A172 (cell line): ENCODE measurements at places on chromosomes 2 and 18. TPM values are rescaled to one million over a fixed set of nuclear protein-coding genes. Genes with fewer than 3 reads are reported as not detected.
A peak's percentile ranks its signal among the peaks of the same experiment; 100 is the strongest.

- no peak for DNase-seq
Measured at GRCh38 chr2:35821675-35822074, 533.9 kb upstream of the CRIM1 start.

COL6A3 gene
- total RNA-seq = 2.5 and 4.8 TPM in 2 replicates

GRCh38 chr18:75530118-75530517, 102.6 kb upstream of the SMIM21 start:
- no peak for DNase-seq

KIF1A gene
- total RNA-seq = 4.1 and 6.4 TPM in 2 replicates

GKN2 gene
- total RNA-seq = 0.24 and 1.9 TPM in 2 replicates

DNA sequence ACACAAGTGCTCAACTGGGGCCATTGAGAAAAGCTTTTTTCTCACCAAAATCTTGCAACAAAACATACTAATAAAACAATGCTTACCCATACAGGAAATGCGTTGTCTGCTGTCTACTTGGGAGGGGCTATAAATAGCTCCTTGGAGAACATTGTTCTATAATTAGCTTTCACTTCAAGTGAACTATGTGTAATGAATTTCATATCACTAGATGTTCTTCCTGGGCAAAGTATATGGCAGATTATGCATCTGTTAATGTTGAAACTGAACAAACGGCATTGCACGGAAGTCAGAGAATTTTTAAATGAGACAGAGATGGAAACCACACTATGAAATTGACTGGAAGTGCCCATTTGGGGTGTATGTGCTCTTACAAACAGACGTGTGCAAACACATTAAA, 6.4 kb upstream of the NPAS2 start:
- peak; percentile 56 for DNase-seq

UGT1A8 gene
- total RNA-seq = not detected in 2 replicates

DNA sequence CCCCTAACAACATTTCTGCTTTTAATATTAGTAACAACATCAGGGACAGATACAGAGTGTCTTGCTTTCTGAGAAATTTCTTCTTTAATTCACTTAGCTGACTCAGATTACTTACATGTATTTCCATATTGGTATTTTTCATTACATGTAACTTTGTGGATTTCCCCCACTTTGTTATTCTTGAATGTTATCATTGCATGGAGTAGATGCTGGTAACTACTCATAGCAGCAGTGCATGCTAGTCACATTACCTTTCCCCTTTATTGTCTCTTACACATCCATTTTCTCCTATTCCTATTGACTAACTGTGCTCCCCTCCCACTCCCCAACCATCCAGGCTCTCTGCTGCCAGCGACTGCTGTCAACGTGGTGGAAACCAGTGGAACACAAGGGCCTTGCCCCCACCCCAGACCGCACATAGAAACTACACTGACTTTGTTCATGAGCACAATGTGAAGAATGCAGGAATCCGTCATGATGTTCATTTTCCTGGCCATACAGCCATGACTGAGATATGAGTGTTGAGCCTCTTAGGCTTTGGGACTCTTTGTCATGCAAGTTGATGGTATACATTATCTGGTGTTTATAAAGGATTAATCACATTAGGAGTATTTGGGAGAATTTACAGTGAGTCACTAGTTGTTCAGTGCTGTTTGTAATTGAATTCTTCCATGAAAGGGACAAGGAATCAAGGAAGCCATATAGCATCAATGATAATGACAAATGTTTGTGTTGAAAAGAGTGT, 91.0 kb downstream of the EPB41L5 start:
- DNase-seq = no peak

- DNase-seq = no peak
Measured at GRCh38 chr2:61726456-61727209, 127.2 kb downstream of the FAM161A start.

GRCh38 chr18:58429442-58429841, 199.4 kb downstream of the ALPK2 start:
- no peak for DNase-seq

C1QL2 gene
- not detected in 2 replicates for total RNA-seq

- no peak for DNase-seq
Measured at GRCh38 chr2:238906936-238907716, 59.2 kb downstream of the TWIST2 start.

DNA sequence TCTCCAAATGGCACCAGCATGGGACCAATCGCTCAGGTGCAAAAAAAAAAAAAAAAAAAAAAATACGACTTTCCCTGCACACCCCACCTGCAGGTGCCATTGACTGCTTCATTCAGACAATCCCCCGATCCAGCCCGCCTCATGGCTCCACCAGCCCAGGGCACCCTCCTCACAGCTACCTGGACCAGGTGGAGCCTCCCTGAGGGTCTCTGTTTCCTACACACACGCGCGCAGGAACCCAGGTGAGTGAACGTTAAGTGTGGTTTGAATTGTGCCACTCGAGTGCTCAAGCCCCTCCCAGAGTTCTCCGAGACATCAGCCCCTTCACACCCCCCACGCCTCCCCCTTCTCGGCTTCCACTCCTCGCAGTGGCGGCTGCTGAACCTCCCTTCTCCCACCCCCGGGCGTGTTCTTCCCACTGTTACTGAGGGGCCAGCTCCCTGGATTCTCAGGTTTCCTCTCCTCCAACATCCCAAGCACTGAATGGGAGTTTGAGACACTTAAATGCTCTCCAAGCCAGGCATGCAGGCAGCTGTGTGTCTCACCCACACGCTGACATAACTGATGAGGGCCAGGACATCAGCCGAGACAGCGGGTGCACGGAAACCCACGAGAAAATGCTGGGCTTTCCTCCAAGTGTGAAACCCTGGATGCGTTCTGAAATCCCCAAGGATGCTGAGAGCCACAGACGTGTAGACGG, 88.8 kb upstream of the SNTG2 start:
- no peak for DNase-seq

CTDSP1 gene
- 44.9 and 65.3 TPM in 2 replicates for total RNA-seq

AP1S3 gene
- 8.9 and 27.7 TPM in 2 replicates for total RNA-seq

DNA sequence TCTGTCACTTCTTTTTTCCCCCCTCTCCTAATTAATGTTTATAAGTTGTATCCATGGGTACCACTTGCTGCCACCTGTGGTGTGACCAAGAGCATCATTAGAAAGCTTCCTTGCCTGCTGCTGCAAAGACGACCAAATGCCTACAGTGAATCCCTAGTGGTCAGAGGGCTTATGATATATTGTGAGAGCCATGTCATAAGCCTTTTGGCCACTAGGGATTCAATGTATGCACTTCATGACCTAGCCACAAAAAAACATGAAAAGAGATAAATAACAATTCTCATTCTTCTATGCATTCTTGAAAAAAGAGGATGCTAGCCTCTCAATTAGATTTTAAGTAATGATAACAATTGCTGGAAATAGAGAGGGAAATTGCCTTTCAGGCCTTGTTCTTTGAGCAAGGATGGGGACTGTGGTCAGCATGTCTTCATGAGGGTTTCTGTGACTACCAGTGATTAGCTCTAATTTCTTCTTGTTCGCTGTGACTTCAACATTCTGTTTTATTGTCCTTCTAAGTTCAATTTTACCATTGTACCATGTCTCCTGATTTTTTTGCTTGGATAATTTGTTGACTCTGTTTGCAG, 435.3 kb downstream of the TGIF1 start:
- no peak for DNase-seq

- no peak for DNase-seq
Measured at GRCh38 chr2:241103176-241103595, 1.1 kb upstream of the MTERF4 start.

DNA sequence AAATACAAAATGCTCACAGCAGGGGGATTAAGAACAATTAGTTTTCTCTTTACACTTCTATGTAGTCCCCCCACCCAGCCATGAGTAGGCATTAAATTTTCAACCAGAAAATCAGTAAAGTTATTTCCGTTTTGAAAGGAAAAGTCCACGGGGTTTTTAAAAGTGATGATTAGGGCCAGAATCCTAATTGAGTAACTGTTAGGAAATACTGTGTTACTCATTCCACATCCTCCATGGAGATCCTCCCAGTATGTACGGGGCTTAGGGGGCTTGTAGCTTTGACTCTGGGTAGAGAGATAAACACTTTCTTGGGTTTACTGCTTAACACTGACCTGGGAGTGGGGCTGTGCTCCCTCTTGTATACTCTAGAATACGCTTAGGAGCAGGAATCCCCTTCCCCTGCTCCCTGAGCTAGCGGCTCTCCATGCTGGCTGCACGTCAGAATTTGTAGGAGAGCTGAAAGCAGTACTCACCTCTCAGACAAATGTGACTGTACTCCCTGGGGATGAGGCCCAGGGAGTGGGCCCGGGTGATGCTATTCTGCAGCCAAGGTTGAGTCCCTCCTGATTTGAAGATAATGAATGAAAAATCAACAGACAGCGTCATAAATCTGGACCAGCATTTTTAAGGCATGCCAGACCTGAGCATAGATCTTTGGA, 100.5 kb downstream of the SLC4A3 start:
- peak; percentile 22 for DNase-seq

DNA sequence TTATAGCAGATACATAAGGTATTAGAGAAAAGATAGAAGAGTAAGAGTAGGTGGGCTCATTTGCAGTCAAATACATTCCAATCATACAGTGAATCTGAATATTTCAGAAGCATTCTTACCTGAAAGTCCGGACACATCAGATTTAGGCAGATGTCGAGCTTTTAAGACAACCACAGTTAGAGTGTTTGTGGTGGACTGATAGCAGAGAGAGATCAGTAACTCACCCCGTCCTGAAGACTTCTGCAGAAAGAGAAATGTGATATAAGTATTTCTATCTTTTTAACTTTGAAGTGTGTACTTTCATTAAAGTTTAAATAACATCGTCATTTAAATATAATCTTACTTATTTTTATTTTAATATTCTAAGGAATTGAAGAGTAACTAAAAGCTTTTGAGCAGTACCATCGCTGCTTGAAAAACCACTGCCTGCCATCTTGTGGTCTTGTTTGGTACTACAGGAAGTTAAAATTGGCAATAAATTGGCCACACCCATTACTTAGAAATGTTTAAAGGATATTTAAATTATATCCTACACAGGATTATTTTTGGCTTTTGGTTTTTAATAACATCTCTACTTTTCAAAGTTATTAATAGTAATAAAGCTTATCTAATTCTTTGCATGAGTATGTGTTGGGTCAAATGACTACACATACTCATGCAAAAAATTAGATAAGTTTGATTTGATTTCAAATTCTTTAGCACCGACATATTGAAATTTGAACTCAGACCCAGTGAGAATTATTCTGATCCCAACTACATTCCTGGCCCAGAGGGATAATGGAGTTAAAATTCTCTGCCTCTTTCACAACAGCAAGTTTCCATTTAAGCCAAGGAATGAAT, 5.5 kb downstream of the SYT4 start:
- no peak for DNase-seq

DNA sequence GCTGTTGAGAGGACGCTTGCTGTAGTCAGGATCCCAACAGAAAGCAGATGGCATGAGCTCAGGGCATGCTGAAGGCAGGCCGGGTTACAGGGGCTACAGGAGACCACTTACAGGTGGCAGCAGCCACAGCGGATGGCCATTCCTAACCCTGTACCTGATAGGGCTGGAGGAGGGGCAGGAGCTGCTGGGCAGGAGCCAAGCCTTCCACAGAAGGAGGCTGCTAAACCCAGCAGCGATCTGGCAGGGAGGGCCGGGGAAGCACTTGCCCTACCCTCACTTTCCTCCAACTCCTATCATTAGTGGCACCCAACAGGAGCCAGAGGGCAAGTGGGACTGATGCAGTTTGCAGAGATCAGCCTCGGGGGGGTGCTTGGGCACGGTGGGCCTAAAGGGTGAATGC, 2.0 kb downstream of the ASB18 start:
- DNase-seq = no peak

DNA sequence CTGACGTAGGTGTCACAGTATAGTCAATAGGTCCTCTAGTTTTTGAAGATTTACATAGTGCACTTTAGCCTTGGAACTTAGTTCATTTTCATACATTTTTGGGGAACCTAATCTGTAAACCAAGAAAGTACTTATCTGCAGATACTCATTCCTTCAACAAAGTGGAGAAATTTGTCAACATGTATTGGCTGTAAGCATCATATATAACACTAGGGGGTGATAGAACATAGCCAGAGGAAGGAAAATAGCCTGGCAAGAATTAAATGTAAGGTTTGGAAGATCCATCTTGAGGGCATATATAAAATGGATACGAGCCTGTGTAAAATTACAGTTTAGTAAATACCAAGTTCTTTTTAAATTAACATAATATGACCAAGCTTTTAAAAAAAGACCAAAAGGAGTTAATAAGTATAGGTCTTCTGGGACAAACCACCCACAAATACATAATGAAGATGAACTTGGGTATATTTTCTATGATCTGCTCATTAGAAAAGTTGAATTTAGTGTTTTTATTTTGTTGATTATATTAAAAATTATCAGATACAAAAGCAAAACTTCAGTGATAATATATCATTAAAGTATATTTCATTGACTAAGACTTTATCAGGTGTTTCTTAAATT, 18.2 kb downstream of the RPL37A start:
- no peak for DNase-seq

- DNase-seq = no peak
Measured at GRCh38 chr2:64794426-64794995, 140.8 kb upstream of the SERTAD2 start.

ITGB6 gene
- total RNA-seq = 0.29 and 1.00 TPM in 2 replicates

- no peak for DNase-seq
Measured at GRCh38 chr2:217027414-217027813, 167.6 kb upstream of the TNP1 start.

- peak; percentile 67 for DNase-seq
Measured at GRCh38 chr2:234377761-234378391, 119.0 kb downstream of the ARL4C start.

RGPD3 gene
- 0.21 and 0.36 TPM in 2 replicates for total RNA-seq

- DNase-seq = peak; percentile 62
Measured at GRCh38 chr18:36809590-36810381, 19.0 kb downstream of the TPGS2 start.

GRCh38 chr2:9887513-9887912, 44.2 kb downstream of the TAF1B start:
- no peak for DNase-seq

DNA sequence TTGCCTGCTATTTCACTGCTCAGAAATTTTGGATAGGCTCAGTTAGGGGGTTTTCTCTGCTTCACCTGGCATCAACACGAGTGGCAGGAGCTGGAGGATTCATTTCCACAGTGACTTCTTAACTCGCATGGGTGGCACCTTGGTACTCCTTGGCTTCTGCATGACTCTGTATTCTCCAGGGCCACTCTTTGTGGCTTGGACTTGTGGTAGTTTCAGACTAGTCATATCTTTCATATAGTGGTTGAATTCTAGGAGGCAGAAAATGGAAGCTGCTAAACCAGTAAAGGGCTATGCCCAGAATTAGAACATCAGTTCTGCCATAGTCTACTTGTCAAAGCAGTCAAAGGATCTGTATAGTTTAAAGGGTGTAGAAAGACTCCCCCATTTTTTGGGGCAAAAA, 6.8 kb downstream of the MAIP1 start:
- no peak for DNase-seq

GRCh38 chr2:25497229-25497917, 155.6 kb upstream of the DNMT3A start:
- no peak for DNase-seq

SMAD2 gene
- total RNA-seq = 88.1 and 105 TPM in 2 replicates

- no peak for DNase-seq
Measured at GRCh38 chr2:169222665-169223064, 139.7 kb downstream of the LRP2 start.

DNA sequence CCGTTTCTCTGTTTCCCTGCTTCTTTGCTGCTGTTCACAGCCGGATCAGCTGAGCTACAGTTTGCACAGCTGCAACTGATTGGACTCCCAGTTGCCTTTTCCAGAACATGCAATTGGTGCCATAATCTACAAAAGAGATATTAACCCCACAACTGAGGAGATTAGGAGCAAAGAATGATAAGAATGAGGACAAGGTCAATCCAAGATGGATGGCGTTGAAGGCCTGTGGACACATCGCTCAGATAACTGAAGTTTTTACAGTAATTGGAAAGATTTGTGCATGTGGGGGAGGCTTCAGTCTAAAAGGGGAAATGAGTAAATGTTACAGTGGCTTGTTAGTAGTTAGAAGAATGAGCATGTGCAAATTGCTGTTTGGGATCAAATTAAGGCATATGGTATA, 263.2 kb downstream of the TGIF1 start:
- DNase-seq = no peak
